ENCODE measurements at places on chromosomes 4 and X. TPM values are rescaled to one million over a fixed set of nuclear protein-coding genes. Genes with fewer than 3 reads are reported as not detected.

- no peak overlapping the region for H3K27ac ChIP-seq
- DNase-seq, result no peak
- no peaks in the 10 kb centered on the region for H3K4me1 ChIP-seq
- H3K27me3 ChIP-seq, result no peaks in the 10 kb centered on the region
- H3K4me3 ChIP-seq, result no peak overlapping the region
These were observed 199.8 kb downstream of the TRAM1L1 start for GRCh38 chr4:116885579-116885978.

DNA sequence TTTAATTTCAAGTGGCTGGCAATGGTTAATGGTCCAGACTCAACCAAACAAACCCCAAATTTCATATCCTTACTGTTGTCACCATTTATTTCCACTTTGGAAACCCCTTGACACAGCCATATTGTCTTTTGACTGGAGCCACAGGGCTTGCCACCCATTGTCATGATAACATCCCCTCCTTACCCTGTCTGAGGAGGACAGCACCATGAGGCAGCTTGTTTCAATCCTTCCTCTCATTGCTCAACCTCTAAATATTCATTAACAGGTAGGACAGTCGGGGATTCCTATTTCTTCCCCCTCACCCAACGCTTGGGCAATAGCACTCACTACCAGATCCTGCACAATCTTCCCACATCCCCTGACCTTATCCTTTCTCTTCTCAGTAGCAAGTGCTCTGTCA is 92.1 kb downstream of the CEP135 start:
- H3K27me3 ChIP-seq, result no peaks in the 10 kb centered on the region
- H3K36me3 ChIP-seq, result no peaks in the 10 kb centered on the region
- H3K27ac ChIP-seq, result no peak overlapping the region

GRCh38 chr4:139617702-139618490 is 47.7 kb upstream of the MGST2 start:
- H3K36me3 ChIP-seq, result no peaks in the 10 kb centered on the region

- H3K27me3 ChIP-seq, result no peaks in the 10 kb centered on the region
- no peak overlapping the region for H3K4me3 ChIP-seq
These were observed 34.9 kb downstream of the STX18 start for GRCh38 chr4:4506961-4507360.

GRCh38 chr4:87117732-87118075 is 102.7 kb downstream of the KLHL8 start:
- peaks cover 69% of the 10 kb centered on the region for H3K36me3 ChIP-seq
- H3K4me3 ChIP-seq, result no peak overlapping the region
- H3K27ac ChIP-seq, result peak overlapping the region; percentile 64
- H3K27me3 ChIP-seq, result no peaks in the 10 kb centered on the region
- no peak for DNase-seq
- peaks cover 27% of the 10 kb centered on the region for H3K4me1 ChIP-seq

GRCh38 chr4:3468154-3468553 is 5.0 kb downstream of the DOK7 start:
- peaks cover 5% of the 10 kb centered on the region for H3K4me1 ChIP-seq
- no peak for DNase-seq
- no peaks in the 10 kb centered on the region for H3K36me3 ChIP-seq
- no peak overlapping the region for H3K4me3 ChIP-seq
- H3K27me3 ChIP-seq, result peaks cover 12% of the 10 kb centered on the region
- H3K27ac ChIP-seq, result no peak overlapping the region

GRCh38 chrX:97155816-97156215 is 272.1 kb downstream of the RPA4 start:
- H3K4me3 ChIP-seq, result no peak overlapping the region
- H3K27me3 ChIP-seq, result no peaks in the 10 kb centered on the region
- no peaks in the 10 kb centered on the region for H3K4me1 ChIP-seq
- H3K36me3 ChIP-seq, result no peaks in the 10 kb centered on the region
- no peak overlapping the region for H3K27ac ChIP-seq

DNA sequence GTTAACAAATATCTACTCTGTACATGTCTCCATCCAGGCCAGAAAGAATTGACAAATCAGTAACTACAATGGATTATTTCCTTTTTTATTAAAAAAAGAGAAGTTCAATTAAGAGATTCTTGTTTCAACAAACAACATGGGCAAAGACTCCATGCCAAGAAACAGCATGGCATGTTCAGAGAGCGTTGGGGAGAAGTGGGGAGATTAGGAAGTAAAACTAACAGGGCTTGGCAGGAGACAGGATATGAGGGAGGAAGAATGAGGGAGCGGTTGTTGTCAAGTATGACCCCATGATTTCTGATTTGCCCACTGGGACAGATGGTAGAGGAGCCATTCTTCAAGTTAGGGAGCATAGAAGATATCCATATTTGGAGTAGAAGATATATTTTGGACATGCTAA is 128.4 kb downstream of the RNF150 start:
- no peak overlapping the region for H3K4me3 ChIP-seq
- no peaks in the 10 kb centered on the region for H3K27me3 ChIP-seq
- no peak overlapping the region for H3K27ac ChIP-seq
- no peak for DNase-seq

DNA sequence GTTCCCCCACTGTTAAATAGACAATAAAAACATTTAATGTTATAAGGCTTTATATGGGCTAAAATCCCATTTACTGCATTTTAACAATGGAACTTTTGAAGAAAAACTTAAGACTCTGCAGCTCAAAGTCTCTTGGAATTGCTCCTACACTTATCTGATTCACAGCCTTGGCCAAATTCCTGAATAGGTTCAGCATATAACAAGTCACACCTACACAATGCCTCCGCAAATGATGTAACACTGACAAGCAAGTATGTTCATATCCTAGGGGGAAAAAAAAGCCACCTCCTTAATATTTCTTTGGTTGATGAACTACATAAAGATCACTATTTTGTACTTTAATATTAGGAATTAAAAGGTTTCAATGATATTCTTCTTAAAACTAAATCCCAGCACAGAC is 34.5 kb downstream of the RPS6KA6 start:
- no peak overlapping the region for H3K4me3 ChIP-seq
- no peak for DNase-seq
- H3K27me3 ChIP-seq, result no peaks in the 10 kb centered on the region
- no peak overlapping the region for H3K27ac ChIP-seq
- no peaks in the 10 kb centered on the region for H3K36me3 ChIP-seq

DNA sequence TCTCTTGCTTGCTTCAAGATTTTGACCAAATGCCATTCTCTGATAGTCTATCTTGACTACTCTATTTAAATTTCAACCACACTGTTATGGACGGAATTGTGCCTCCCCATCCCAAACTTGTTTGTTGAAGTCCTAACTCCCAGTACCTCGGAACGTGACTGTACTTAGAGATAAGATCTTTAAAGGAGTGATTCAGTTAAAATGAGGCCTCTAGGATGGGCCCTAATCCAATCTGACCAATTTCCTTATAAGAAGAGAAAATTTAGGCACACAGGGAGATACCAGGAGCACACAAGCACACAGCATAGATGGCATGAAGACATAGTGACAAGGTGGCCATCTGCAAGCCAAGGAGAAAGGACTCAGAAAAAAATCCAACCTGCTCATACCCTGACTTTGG is 269.9 kb downstream of the KCNIP4 start:
- no peak for DNase-seq
- H3K27me3 ChIP-seq, result no peaks in the 10 kb centered on the region
- H3K27ac ChIP-seq, result no peak overlapping the region
- no peaks in the 10 kb centered on the region for H3K4me1 ChIP-seq
- no peaks in the 10 kb centered on the region for H3K36me3 ChIP-seq
- H3K4me3 ChIP-seq, result no peak overlapping the region

GRCh38 chr4:25539241-25539640 is 116.4 kb upstream of the SLC34A2 start:
- DNase-seq, result no peak
- no peak overlapping the region for H3K4me3 ChIP-seq
- H3K27me3 ChIP-seq, result no peaks in the 10 kb centered on the region
- H3K4me1 ChIP-seq, result no peaks in the 10 kb centered on the region
- H3K36me3 ChIP-seq, result no peaks in the 10 kb centered on the region
- no peak overlapping the region for H3K27ac ChIP-seq

DNA sequence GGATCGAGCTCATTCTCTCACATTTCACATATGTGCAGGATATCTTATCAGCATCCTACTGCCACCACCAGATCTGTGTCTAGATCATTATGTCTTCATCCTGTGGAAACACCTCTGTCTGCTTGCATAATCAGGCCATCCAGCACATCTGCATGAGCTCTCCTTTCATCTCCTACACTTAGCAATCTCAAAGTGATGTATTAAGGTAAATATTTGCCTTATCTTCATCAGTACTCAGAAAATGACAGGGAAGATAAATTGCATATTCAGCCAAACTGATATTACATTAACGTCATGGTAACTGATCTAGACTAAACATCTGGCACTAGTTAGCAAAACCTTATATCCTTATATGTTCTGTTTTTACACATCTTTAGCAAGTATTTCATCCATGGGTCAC is 207.3 kb upstream of the PABPC4L start:
- H3K4me1 ChIP-seq, result no peaks in the 10 kb centered on the region
- H3K36me3 ChIP-seq, result no peaks in the 10 kb centered on the region
- H3K27ac ChIP-seq, result no peak overlapping the region
- no peak overlapping the region for H3K4me3 ChIP-seq

DNA sequence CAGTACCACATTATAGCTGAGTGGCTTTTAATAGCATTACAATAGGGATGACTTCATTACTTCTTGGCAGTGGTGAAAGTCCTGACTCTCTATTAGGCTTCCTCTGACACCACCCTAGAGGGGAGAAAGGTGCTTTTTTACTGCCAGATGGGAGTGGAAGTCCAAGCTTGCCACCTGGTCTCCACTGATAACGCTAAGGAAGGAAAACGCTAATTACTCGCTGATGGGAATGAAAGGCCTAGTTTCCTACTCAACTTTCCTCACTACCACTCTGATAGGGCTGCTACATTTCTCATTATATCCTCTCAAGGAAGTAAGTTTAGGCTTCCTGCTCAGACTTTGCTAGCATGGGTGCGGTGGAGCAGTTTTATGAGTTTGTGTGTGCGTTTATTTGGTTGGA is 62.3 kb upstream of the PAGE3 start:
- H3K27me3 ChIP-seq, result no peaks in the 10 kb centered on the region
- H3K36me3 ChIP-seq, result no peaks in the 10 kb centered on the region
- no peaks in the 10 kb centered on the region for H3K4me1 ChIP-seq
- DNase-seq, result no peak
- H3K27ac ChIP-seq, result peak overlapping the region; percentile 44
- no peak overlapping the region for H3K4me3 ChIP-seq

DNA sequence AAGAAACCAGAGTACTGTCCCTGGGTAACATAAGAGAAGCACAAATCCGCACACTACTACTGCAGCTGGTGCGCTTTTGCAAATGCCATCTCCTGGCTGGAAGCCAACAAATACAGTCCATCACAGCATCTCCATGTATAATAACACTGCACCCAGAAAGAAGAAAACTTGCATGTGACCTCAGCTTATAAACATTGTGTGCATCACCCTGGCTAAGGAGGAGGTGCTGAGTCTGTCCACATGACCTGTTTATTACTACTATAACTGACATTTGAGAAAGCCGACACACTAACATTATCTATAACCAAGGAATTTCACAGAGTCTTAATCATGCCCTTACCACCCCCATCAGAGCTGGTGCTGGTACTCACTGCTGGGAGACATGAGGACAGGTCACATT is 516.8 kb downstream of the CFAP47 start:
- H3K27ac ChIP-seq, result no peak overlapping the region
- no peaks in the 10 kb centered on the region for H3K36me3 ChIP-seq
- H3K4me3 ChIP-seq, result no peak overlapping the region
- DNase-seq, result no peak

- H3K4me3 ChIP-seq, result peak overlapping the region; percentile 56
- no peaks in the 10 kb centered on the region for H3K36me3 ChIP-seq
These were observed 13.9 kb upstream of the PRDM8 start for GRCh38 chr4:80183250-80184052.

DNA sequence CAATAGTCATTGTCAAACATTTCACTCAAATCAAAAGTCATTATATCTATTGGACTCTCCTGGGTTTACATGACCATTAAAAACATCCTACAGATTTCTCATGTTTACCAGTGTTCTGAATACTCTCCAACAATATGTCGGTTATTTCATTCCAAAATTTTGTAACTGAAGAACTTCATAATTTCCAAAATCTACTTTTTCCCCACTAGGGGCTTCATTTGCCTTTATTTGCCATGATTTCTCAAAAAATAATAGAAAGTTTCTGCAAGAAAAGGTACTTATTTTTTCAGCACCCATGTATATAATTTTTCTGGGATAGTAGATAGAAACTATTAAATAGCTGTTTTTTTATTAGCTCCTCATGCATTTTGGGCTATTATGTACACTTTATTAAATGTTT is 49.0 kb downstream of the PRDM5 start:
- H3K36me3 ChIP-seq, result no peaks in the 10 kb centered on the region
- no peaks in the 10 kb centered on the region for H3K4me1 ChIP-seq
- no peak overlapping the region for H3K4me3 ChIP-seq
- H3K27me3 ChIP-seq, result no peaks in the 10 kb centered on the region
- H3K27ac ChIP-seq, result no peak overlapping the region
- no peak for DNase-seq

- peak within 1 kb of the TSS; percentile 83 for H3K4me3 ChIP-seq
- DNase-seq, result peak; percentile 74
- H3K36me3 ChIP-seq, result peaks cover 33% of the 10 kb centered on the region
- peaks cover 6% of the 10 kb centered on the region for H3K4me1 ChIP-seq
- peak within 1 kb of the TSS; percentile 98 for H3K27ac ChIP-seq
These were observed at the start of the genes ENOPH1 and HNRNPDL for GRCh38 chr4:82430193-82430963. ENOPH1 (plus strand) TSS chr4:82430590; CDS start chr4:82430830, 240 bp downstream. HNRNPDL (minus strand) TSS chr4:82430462; CDS start chr4:82429690, 772 bp downstream.

GRCh38 chr4:155724731-155725130 is 34.1 kb upstream of the GUCY1B1 start:
- peaks cover 6% of the 10 kb centered on the region for H3K36me3 ChIP-seq
- DNase-seq, result no peak
- no peak overlapping the region for H3K4me3 ChIP-seq

- no peak for DNase-seq
- no peaks in the 10 kb centered on the region for H3K36me3 ChIP-seq
- no peak overlapping the region for H3K4me3 ChIP-seq
These were observed 311.1 kb upstream of the SLC7A11 start for GRCh38 chr4:138553001-138553845.

DNA sequence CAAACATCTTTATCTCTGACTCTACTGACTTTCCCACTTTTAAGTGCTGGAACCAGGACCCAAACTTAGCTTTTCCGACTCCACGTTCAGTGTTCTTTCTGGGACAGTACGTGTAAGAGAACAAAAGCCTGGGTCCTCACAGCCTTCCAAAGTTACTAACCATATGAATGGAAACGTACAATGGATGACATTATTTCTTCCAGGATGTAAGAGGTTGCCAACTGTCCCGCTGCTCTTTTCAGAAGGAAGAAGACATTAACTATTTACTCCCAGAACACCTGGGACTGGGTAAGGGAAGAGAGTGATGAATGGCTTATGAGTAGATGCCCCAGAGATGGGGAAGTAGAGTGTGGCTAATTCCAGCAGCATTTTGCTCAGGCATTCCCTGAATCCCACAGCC is 114.7 kb downstream of the TRAPPC11 start:
- no peaks in the 10 kb centered on the region for H3K36me3 ChIP-seq
- no peak overlapping the region for H3K27ac ChIP-seq
- H3K27me3 ChIP-seq, result no peaks in the 10 kb centered on the region
- no peak for DNase-seq

Gene PQBP1
- total RNA-seq, result 57.6 TPM

Gene DIAPH2
- 36.6 TPM for total RNA-seq

Gene PPP4R3C
- total RNA-seq, result not detected

Gene AWAT2
- not detected for total RNA-seq
